H9 (cell line): ENCODE measurements at places on chromosomes 7 and 10.

GRCh38 chr7:33278095-33278494, 148.7 kb downstream of the BBS9 start:
- no peak for DNase-seq

DNA sequence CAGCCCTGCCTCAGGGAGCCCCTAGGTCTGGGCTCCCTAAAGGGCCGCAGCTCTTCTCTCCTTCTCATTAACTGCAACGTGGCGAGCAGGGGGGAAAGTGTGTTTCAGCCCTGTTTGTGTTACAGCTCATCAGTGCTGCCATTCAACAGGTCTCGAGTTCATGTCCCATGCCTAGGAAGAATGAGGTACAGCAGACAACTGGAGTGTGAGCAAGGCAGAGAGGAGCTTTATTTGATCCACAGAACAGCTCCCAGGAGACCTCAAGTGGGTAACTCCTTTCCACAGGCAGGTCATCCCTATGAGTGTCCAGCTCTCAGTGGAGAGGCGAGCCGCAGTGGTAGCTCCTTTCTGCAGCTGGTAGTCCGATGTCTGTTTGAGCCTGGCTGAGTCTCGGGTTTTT, 313.1 kb downstream of the AUTS2 start:
- DNase-seq: no peak

GRCh38 chr10:28837613-28838390, 160.5 kb downstream of the BAMBI start:
- no peak for DNase-seq

DNA sequence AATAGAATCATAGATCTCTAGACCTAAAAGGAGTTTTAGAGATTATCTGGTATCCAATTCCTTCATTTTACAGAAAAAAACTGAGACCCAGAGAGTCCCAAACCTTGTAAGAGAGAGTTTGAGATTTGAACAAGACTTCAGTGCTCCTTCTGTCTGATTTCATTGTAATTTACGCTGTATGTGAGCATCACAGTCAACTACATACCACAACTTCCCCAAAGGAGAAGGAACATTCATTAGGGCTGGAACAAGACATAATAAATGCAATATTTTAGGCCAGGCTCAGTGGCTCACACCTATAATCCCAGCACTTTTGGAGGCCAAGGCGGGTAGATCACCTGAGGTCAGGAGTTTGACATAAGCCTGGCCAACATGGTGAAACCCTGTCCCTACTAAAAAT, 17.3 kb upstream of the PRKAR2B start:
- DNase-seq: no peak

DNA sequence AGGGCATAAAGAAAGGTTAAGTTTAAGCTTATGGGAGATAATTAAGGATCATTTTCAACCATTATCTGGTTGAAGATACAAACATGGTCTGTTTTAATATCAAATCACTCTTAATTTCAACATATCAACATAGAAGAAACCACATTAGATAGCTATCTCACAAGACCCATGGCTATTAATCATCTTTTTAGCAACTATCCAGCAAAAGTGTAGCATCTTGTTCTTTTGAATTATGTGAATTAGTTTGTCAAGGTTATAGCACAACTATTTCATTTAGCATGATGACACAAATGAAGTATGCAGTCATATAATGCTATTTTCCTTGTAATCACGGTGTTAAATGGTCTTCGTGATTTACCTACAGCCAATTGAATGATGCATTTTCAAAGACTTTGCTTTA, 58.9 kb upstream of the PPP1R9A start:
- DNase-seq: no peak

DNA sequence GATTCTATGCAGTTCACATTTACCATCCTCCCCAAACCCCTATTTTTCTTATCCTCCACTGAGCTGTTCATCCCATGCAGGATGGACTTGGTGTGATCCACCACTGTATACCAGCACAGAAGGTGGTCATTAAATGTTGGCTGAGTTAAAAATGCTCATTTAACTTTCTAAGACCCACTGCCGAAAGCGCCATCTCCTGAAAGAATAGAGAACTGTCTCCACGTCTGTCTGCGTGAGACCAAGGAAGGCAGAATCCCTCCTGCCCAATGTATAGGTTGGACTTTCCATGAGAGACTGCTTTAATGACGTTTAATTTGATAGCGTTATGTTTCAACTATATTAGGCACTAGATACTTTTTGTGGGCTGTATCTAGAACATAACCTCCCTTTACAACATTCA, 124.3 kb downstream of the GPAM start:
- DNase-seq: no peak

- no peak for DNase-seq
These were observed 8.4 kb downstream of the FAM237B start for GRCh38 chr7:90312745-90313144.

- no peak for DNase-seq
These were observed 71.3 kb downstream of the CPEB3 start for GRCh38 chr10:92219559-92219958.

GRCh38 chr7:103065667-103066066, 8.9 kb downstream of the FBXL13 start:
- peak; percentile 60 for DNase-seq

- no peak for DNase-seq
These were observed 408.1 kb downstream of the AUTS2 start for GRCh38 chr7:70006261-70006920.

DNA sequence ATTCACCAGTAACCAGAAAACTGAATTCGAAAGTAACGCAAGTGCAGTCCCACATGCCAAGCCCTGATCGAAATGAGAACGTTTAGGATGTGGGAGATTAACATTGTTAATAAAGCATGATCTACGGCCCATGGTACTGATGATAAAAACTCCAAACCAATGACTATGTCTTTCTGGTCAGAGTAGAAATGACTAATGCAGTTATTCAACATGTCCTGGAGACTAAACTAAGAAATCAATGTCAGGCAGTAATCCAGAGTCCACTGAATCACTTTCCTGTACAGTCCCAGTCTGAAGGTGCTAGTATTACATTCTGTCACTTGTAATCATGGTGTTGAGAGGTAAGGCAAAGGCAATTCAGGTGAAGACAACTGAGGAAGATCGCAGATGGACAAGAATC, 14.4 kb downstream of the NPSR1 start:
- DNase-seq: no peak
